ENCODE measurements at places on chromosomes 12 and 14.

DNA sequence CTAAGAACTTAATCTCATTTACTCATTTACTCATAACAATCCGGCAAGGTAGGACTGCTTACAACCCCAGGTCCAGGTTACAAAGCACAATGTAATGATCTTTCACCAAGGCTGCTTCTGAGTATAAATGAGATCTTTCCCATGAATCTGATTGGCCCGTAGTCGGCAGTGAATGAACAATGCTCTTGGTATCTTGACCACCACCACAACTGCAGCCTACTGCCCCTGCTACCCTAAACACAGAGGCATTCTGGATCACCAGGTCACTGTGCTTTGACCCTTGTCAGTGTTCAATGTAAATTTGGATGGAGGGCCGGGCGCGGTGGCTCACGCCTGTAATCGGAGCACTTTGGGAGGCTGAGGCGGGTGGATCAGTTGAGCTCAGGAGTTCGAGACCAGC is 15.9 kb downstream of the FAM181A start:
- no peak for DNase-seq

DNA sequence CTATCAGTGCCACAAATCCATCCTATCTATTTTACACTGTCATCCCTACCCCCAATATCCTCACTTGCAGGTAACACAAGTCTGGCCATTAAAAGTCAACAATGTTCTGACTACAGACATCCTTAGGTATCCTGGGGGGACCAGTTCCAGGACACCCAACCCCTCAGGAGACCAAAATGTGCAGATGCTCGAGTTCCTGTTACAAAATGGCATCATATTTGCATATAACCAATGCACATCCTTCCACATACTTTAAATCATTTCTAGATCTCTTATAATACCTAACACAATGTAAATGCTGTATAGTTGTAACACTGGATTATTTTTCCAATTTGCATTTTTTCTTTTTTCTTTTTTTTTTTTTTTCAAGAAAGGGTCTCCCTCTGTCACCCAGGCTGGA is 6.9 kb downstream of the SYCP3 start:
- DNase-seq: no peak

GRCh38 chr14:42459171-42459685 is 852.6 kb downstream of the LRFN5 start:
- no peak for DNase-seq

DNA sequence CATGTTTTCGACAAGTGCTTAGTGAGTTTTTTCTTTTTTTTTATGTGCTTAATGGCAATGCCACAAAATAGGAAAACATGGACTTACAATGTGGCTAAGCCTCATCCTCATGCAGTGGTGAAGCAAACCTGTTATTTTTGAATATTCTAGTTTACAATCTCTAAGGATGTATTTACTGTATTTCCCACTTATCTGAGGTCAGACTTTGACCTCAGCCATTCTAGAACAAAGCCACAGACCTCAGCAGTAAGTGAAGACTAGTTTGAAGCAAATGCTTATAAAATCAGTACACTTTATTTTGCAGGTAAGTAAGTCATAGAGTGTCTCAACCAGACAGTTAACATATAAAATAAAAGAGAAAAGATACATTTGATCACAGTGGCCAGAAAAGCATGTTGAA is 130.1 kb downstream of the CCDC91 start:
- DNase-seq: no peak

DNA sequence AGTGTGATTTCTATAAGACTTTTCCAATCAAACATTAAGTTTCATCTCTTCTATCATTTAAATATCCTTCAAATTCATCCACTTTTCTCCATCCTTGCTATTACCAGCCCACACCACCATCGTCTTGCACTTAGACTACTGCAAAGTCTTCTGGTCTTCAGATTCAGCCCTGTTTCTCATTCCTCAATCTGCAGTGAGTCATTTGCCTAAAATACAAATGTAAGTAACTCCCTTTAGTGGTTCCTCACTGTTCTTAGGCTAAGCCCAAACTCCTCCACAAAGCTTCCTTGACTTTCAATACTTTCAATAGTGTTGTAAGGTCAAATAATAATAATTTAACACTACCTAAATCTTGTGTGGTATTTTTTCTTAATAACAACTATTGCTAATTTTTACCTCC is 83.3 kb downstream of the PLEKHG7 start:
- DNase-seq: no peak

DNA sequence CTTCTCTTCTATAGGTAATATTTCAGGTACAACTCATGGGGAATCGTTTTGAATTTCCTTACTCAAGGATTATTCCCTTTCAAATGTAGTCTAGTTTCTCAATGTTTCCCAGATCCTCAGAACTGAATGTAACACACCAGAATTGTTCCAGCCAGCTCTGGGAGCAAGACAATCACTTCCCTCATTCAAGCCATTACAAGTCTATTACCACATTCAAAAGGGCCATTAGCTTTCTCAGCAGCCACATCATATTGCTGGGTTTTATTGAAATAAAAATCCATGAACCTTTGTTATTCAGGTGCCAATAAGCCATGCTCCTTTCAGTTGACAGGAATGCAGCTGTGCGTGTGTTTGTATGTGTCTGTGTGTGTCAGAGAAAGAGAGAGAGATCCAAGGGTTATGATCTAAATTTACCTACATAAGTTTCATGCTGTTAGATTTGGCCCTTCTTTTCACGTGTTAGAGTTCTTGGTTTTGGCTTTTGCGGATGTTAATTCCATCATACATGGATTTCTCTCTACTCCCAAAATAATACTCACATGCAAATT is 357.7 kb downstream of the BCAT1 start:
- no peak for DNase-seq

DNA sequence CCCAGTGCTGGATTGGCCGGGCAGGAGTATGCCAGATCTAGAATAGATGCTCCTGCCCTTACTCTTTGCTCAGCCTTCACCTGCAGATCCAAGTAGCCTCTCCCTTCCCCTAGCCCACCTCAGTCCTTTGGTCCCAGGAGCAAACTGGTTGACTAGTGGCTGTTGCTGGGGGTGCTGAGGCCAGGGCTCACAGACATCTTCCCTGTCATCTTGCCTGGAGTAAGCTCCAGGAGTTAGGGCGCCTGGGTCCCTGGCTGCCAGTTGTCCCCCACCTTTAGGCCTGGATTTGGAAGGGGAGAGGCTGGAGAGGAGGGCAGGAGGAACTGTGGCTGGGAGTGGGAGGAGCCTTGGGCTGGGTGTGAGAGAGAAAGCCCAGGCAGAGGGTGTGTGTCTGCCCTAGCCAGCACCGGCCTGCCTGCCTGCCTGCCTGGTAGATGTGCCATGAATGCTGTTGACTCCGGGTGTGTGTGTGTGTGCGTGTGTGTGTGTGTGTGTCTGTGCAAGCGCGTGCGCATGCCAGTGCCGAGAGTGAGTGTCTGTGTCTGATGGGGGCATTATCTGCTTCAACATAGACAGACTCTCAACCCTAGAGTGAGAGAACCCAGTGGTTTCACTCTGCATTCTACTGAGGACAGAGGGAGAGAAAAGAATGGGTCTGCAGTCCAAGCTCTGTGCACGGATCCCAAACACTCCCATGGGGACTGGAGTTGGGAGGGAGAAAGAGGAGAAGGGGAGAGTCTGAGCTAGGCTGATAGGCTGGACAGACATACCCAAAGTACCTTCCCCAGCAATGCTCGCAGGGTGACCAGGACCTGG is 845 bp upstream of the RARG start:
- no peak for DNase-seq

DNA sequence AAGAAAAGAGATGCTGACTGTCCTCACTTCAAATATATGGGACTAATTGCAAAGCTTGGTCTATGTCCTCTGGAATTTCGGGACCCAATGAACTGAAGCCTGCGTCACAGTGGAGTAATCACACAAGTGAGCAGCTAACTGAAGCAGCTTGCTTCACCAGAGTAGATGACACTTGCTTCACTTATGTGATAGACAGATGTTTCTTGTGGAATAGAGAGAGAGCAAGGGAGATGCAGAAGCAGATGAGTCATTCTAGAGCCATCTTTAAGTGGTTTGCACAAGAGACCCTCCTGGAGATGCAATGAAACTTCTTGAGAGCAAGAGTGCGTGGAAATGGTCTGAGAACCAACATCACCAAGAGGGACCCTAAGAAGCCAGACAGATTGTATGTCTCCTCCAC is 1537.1 kb upstream of the FLRT2 start:
- DNase-seq: no peak

GRCh38 chr12:8840321-8840720 is 17.9 kb downstream of the A2ML1 start:
- DNase-seq: no peak
